MV-4-11 (cell line): ENCODE measurements at places on chromosomes 11 and 22.
A peak's percentile ranks its signal among the peaks of the same experiment; 100 is the strongest.

- no peak for DNase-seq
Measured at GRCh38 chr11:12245091-12245490, 132.3 kb upstream of the PARVA start.

- no peak for DNase-seq
Measured at GRCh38 chr22:27863556-27863955, 55.5 kb downstream of the PITPNB start.

- peak; percentile 13 for DNase-seq
Measured at GRCh38 chr11:127218275-127218608, 217.7 kb upstream of the KIRREL3 start.

- DNase-seq = no peak
Measured at GRCh38 chr11:443542-444199, 1.9 kb upstream of the ANO9 start.

- DNase-seq = no peak
Measured at GRCh38 chr11:76310832-76311595, 69.9 kb downstream of the THAP12 start.

DNA sequence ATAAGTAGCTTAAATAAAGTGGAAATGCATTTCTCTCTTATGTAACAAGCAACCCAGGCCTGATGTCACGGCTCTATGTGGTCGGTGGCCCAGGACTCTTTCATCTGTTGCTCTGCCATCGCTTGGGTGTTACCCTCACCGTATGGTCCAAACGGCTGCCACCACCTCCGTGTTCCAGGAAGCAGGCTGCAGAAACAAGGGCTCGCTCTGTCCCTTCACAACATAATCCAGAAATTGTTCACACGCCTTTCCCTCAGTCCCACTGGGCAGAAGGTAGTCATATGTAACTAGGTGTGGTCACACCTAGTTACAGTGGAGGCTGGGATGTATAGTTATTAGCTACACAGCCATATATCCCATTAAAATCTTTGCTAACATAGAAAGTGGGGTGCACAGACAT is 421.0 kb downstream of the SOX6 start:
- DNase-seq = no peak

GRCh38 chr11:1714908-1715885 is 18.2 kb downstream of the KRTAP5-6 start:
- DNase-seq = no peak

DNA sequence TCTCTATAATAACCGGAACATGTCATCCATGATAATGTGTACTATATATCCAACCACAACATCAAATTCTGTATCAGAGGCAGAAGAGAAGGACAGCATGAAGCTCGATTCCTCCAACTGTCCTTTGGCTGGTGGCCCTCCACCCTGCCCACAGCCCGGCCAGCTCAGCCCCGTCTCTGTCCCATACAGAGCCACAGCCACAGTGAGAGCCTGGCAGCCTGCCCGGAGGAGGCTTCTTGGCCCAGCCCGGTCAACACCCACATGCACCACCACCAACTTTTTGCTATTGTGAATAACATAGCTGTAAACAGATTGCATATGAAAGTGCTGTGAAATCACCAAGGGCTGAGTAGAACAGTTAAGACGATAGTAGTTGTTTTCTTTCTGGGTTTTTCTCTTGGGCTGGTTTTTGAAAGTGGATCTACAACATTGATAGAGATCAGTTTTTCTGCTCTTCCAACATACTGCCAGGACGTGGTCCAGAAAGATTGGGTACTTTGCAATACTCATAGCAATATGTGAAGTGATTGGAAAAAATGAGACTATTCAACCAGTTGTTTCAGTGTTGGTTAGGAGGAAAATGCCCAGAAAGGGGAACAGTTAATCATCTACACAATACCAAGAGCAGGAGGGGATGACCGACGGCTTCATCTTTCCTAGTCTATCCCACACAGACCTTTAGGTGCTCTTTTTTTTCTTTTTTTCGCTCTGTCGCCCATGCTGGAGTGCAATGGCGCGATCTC is 6.9 kb upstream of the TUBA8 start:
- no peak for DNase-seq

GRCh38 chr22:40673017-40673416 is 6.3 kb upstream of the MCHR1 start:
- no peak for DNase-seq
